A172 (cell line): ENCODE measurements at places on chromosomes 4 and X.

- DNase-seq: no peak
Measured at GRCh38 chr4:145681956-145682355, 2.0 kb downstream of the C4orf51 start.

GRCh38 chrX:111352424-111352823, 59.6 kb downstream of the DCX start:
- no peak for DNase-seq

DNA sequence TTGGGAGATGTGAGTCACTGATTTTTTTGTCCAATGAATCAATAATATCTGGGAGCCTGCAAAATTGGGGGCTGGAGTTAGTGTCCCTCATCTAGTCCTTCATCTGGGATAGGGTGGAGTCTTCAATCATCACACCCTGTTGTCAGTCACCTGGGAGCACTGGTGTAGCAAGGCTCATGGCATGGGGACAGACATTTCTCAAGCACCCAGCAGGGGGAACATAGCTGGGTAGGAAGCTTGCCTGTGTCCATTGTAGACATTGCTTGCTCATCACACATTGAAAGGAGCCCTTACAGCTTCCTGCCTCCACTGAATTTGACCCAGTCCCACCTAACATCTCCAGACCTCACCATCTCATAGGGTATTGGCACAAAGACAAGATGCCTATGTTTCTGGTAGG, 61.2 kb downstream of the SEL1L3 start:
- DNase-seq: no peak

DNA sequence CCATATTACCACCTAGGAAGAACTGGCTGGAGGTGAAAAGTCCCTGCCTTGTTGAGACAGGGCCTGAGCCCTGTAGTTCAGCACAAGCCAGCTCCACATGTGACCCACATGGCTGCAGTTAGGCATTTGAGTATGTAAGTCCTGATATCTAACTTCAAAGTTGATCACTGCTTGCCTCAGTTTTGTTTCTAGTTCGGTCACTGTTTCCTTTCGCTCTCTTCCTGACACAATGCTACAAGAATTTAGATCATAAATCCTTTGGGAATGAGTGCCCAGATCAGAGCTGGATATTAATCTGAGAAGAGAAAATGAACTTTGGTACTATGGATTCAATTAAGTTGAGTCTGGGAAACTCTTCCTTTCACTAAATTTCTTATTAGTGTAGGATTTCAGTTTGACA, 48.4 kb downstream of the AKAP4 start:
- no peak for DNase-seq

- DNase-seq: no peak
Measured at GRCh38 chr4:7547368-7548040, 112.8 kb upstream of the PSAPL1 start.

- no peak for DNase-seq
Measured at GRCh38 chrX:16924631-16925480, 21.6 kb upstream of the REPS2 start.

DNA sequence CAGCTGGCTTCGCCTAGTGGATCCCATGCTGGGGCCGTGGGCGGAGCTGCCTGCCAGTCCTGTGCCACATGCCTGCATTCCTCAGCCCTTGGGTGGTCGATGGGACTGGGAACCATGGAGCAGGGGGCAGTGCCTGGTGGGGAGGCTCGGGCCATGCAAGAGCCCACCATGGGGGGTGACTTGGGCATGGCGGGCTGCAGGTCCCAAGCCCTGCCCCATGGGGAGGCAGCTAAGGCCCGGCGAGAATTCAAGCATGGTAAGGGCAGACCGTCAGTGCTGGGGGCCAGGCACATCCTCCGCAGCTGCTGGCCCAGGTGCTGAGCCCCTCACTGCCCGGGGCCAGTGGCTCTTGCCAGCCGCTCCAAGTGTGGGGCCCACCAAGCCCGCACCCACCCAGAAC, 262.6 kb downstream of the CENPC start:
- DNase-seq: no peak

GRCh38 chrX:19990151-19990555, 708 bp downstream of the BCLAF3 start:
- peak; percentile 14 for DNase-seq

DNA sequence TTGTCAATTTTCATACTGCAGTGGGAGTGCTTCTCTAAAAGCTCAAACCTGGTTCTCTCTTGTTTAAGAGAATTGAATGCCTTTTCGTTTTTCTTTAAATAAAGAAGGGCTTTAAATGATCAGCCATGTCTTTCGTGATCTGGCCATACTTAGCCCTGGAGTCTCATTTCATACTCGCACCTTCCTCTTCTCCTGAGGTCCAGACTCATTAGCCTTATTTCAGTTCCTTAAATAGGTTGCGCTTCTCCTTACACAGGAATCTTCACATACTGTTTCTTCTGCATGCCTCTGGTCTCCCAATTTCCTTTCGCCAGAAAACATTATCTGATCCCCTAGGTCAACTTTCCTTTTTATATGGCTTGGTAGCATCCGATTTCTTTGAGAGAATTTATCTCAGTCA, 565.6 kb upstream of the TENM3 start:
- DNase-seq: no peak

DNA sequence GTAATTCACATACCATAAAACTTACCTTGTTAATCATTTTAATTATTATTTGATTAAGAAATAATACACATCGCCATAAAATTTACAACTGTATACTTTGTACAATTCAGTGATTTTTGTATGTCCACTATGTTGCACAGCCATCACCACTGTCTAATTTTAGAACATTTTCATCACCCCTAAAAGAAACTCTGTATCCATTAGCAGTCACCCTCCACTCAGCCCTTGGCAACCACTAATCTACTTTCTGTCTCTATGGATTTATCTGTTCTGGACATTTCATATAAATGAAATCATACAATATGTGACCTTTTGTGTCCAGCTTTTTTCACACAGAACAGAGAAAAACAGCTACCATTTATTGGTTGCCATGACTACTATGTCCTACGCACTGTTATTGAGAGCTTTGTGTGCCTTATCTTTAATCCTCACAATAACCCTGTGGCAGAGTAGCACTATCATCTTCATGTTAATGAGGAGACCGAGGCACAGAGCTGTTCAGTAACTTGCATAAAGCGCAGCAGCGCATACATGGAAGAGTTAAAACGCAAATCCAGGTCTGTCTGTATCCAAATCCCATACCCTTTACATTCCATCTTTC, 64.6 kb upstream of the PAGE1 start:
- DNase-seq: no peak
